Activated naive CD4-positive, alpha-beta T cell treated with anti-CD3 and anti-CD28 coated beads, Interleukin-2, amount 10 ng/mL, durations not matched to agents 7 days and 5 days (primary cell): ENCODE measurements at places on chromosomes 4 and X.
A peak's percentile ranks its signal among the peaks of the same experiment; 100 is the strongest.

GRCh38 chrX:22345884-22346283 lies 73.2 kb downstream of the CBLL2 start:
- no peak for DNase-seq

GRCh38 chr4:77052352-77052751 lies 23.4 kb downstream of the CCNI start:
- DNase-seq: peak; percentile 75

DNA sequence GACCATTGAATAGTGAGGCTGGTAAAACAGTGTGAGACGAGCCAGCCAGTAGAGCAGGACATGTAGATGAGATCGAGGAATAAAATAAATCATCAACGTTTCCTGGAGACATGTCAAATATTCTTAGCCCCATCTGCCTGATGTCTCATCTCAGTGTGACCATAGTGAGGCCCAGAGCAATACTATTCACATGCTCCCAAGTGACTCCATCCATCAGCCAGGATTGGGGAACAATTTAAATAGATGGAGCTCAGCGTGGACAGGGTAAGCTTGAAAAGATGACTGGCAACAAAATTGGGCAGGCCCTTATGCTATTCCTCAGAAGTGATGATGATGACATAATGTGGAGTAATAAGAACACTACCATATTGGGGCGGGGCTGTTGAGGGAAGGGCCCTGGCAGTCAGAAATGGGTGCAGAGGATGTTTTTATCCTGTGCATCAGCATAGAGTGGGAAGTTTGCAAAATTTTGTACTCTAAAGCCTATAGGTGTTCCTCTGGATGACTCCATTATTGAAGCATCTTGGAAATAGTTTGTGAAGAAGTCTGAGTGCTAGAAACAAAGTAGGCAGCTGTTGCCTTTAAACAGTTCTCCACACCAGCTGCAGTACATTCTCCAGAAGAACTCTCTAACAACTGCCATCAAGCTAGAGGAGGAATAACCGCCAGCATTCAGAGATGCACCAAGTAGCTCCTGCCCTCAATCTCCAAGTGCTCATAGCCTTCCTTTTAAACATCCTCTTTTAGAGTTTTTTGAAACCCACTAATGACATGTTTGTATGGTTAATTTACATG lies 333.0 kb downstream of the DCHS2 start:
- DNase-seq: no peak

DNA sequence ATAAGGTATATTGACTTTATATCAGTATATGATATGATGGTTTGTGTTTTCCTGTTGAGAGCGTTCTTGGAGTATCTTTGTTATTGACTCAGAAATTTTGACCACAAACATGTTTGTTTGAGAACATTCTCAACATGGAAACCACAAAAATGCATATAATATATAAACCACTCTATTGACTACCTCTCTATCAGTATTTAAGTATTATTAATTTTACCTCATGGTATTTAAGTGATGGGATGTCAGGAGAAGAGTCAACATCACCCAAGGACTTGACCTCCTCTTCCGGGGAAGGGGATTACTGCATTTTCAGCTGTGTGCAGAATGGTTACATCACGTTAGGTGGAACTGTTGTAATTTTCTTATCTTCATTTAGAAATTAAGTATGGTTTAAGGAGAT lies 54.3 kb upstream of the PUDP start:
- DNase-seq: no peak

GRCh38 chr4:8103421-8104390 lies 54.9 kb downstream of the ABLIM2 start:
- DNase-seq: no peak

DNA sequence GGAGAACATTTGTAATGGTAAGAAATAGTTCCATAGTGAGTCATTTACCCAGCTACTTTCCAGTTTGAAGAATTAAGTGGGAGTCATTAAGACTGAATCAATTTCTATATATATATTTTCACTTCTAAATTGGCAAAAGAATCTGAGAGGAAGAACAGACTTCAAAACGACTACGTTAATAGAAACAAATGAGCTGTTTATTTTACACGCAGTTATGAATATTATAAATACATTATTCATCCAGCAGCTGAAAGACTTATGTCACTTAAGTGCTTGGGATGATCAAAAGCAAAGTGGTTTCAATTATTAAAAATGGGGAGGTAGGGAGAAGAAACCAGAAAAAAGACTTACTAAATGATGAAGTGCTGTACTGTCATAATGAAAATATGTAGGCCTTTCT lies 260.5 kb upstream of the DDX53 start:
- DNase-seq: no peak

GRCh38 chr4:41205130-41205529 lies 9.2 kb downstream of the APBB2 start:
- DNase-seq: no peak

- DNase-seq: no peak
Measured at GRCh38 chr4:6188687-6189305, 11.6 kb downstream of the JAKMIP1 start.

DNA sequence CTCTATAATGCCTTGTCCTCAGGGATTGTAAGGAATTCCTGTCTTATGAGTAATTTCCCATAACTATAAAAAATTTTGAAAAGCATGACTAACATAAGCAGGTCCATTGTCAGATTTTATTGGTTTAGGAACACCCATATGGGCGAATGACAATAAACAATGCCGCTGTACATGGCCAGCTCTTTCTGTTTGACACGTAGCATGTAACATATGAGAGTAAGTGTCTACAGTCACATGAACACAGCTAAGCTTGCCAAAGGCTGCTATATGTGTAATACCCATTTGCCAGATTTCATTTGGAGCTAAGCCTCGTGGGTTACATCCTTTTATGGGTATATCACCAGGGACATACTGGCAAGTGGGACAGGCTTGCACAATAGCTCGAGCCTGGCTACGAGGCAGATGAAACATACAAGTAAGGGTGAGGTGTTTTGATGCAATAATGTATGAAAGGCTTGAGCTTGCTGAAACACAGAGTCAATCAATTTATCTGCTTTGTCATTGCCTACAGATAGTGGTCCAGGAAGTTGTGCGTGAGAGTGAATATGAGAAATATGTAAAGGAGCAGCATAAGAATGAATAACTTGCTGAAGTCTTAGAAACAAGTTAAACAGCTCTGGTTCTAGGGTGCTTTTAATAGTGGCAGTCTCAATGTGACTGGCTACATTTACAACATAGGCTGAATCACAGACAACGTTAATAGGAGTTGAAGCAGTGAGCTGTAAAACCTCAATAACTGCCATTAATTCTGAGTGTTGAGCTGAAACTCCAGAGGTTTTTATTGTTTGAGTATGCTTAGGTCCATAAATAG lies 67.4 kb upstream of the UGT2B10 start:
- DNase-seq: no peak

DNA sequence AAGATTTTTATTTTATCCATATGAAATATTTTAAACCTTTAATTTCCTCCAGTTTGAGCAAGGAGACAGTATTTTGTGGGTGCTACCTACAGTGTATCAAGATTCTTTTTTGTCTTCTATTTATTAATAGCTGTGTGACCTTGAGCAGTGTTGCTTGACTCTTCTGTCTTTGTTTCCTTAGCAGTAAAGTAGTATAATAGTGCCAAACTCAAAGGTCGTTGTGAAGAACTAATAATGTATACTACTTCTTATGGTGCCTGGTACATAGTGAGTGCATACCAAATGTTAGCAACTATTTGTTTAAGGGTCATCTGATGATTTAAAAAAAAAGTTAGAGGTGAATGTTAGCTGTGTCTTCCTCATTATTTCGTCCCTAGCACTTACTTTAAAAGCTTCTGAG lies 30.5 kb downstream of the SMARCAD1 start:
- DNase-seq: no peak

DNA sequence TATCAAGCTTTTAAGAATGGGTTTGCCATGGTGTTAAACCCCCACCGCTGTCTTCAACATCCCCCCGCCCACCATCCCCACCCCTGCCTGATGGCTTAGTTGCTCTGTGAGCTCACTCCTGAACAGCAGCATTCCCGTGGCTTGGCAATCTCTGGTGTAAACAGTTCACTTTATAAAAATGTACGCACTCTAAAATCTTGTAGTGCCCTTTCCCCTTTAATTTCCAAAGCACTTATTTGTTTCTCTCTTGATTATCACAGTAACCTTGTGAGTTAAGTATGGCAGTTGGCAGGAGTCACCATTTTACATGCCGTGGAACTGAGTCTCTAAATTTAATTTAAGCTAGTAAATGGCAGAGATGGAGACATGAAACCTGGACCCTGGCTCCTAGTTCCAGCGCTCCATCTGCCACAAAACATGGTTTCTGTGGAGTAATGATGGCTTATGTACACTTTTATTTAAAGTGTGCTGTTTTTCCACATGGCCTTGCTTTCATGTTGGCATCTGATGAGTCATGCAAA lies 123.1 kb downstream of the AFF1 start:
- no peak for DNase-seq

GRCh38 chr4:7045961-7046921 lies 3.1 kb downstream of the TADA2B start:
- DNase-seq: no peak

DNA sequence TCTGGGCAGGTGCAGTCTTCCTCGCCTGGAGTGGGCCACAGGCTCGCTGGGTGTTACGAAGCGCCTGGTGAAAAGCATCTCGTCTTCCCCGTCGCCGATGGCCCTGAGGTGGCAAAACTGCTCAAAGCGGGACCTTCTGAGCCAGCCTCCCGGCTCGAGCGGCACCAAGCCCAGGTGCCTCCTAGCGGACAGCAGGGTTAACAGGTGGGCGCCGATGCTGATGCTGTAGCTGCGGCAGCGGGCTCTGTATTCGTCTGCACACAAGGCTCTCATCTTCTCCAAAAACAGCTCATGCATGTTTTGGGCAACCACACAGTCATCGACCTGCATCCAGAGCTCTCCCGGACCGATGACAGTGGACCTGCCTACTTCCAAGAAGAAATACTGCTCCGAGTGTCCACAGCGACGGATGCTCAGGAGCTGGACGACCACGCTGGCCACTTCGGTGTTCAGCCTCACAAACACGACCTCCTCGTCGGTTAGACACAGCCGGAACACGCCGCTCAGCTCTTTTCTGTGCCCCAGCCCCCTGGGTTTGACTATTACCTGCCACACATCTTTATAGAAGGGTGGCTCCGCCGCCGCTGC lies 1.2 kb downstream of the IRS4 start:
- DNase-seq: no peak

DNA sequence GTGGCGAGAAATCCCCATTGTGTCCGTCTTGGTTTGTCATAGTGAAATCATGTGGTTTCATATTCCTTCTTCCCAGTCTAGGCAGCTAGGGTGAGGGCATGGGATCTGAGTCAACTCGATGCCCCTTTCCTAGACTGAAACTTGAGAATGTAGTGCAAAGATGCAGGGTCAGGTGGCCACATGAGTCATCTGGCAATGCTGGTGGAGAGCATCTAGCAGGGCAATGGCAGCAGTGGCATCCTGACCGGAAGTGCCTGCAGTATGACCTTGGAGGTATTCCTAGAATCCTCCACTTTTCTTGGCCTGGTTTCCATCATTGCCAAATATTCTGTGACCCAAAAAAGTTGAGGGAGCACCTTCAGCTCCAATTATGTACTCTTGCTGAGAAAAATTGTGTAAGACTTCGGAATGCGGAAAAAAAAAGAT lies 39.1 kb upstream of the TMEM184C start:
- DNase-seq: no peak

DNA sequence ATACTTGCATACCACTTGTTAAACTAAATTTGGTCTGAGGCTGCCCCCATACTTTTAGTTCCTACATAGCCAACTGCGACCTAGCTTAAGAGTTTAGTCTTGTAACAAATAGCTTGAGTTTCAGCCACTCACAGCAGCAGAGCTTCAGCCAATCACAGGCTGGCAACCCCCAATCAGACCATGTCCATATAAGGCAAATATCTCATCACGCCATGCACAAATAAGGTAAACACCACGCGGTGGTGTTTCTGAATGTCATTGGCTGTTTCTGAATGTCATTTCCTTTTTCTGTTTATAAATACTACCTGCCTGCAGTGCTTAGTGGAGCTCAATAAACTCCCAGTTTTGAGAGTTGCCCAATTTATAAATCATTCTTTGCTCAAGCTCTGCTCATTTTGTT lies 143.1 kb upstream of the MAD2L1 start:
- no peak for DNase-seq

GRCh38 chrX:118208481-118208880 lies 91.9 kb upstream of the KLHL13 start:
- no peak for DNase-seq
